ENCODE measurements at places on chromosomes 2 and 18.

DNA sequence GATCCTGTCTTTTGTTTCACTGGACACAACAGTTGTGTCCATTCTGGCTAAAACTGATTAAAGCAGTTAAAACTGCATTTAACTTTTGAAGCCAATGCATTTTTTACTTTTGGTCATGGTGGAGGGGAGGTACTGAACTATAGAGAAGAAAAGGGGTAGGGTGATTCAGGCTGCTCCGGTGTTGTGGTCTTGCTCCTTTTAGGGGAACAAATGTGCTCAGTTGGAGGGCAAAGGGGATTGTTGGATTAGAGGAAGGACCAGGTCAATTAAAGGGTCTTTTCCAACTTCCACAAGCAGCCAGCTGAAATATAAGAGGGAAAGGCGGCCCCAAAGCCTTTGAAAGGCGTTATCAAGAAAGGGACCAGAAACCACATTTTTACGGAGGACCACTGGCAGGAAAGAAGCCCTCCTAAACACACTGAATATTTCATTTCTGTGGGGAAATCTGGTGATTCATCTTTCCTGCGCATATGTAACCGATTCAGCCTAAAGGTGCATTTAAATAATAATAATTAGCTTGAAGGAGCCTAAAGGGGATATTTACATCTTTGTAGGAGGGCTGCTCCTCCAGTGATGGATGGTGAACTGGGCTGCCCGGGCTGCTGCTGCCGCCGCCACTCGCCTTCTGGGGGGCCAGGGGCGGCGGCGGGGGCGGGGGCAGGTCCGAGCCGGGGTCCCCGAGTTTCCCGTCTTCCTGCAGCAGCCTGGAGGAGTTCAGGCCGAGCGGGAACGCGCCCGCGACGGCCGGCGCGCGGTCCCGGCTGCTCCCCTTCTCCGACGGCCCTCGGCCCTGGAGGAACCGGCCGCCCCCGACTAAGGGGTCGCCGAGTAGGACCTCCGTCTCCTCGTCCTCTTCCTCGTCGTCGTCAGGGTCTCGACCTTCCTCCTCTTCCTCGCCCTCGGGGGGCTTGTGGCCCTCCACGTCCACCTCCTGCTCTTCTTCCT is 5.2 kb downstream of the SKOR2 start:
- no peak for DNase-seq

DNA sequence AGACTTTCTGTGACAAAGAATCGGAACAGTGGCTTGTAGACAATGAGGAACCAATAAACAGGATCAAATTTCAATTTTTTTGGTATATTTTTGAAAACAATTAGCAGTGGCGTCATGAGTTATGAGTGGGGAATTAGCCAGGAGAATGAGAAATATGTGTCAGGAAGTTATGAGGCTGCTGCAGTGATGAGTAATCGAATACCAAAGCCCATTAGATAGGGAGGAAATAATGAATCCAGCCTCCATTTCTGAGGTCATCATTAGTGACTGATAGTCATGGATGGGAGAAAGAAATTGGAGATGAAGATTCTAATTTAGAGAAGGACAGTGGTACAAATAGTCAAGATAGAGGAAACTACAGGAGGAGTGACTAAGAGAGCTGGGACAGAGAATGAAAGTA is 673.1 kb upstream of the VRK2 start:
- DNase-seq = no peak

DNA sequence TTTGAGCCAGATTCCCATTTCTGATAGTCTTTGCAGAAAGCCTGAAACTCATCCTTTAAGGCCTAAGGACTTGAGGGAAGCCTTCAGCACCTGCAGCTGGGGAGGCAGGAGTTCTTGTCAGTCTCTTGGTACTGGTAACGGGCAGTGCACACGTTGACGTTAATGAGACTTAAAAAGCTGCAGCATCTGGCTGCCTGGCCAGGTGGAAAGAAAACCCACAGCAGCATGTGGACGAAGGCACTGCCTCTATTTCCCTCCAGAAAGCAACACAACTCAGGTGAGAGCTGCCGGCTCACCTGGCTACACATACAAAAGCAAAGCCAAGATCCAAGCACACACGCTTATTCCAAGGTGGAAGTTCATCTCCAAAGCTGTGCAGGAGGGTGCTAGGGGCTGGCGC is 178.8 kb downstream of the ANAPC1 start:
- no peak for DNase-seq

DNA sequence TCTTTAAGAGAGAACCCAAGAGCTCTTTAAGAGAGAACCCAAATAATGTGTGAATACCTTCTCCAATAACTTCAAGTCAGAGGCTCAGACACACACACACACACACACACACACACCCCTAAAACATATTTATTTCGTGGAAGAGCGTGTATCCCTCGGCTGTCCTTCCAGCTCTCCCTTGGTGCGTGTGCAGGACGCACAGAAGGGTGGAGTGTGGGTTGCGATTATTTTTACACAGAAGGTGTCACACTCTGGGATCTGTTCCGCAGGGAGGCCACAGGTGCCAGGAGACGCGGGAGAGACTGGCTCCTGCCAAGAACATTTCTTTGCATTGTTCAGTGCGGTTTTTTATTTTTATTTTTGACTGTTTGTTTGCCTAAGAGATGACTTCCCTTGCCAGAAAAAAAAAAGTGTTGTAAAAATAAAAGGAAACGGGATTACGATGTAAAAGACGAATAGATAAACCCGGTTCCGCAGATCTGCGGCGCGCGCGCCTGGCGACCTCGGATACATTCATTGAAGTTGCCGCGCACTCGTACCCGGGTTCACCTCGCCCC is 47.3 kb upstream of the ATP6V1B1 start:
- no peak for DNase-seq

DNA sequence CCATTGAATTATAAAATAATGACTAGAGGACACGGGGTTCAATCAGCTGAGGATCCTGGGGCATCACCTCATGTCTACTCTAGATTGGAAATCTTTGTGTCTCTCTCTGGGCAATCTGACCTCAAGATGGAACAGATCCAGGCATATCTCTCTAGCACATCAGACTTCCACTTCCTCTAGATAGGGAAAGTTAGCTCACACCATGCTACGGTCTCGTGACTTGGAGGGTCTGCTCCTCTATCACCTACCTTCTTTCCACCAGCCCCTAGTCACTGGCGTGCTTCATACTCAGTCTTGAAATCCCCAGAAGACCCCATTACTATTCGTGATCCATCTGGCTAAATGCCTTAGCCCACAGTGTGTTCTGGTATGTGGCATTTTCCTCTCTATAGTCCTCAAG is 148.8 kb downstream of the ANKRD44 start:
- DNase-seq = peak; percentile 52

- DNase-seq = no peak
Observed at GRCh38 chr18:34820360-34821065, 110.4 kb downstream of the DTNA start.

GRCh38 chr2:30178618-30179434 is 32.0 kb downstream of the YPEL5 start:
- peak; percentile 85 for DNase-seq

- DNase-seq = no peak
Observed at GRCh38 chr2:165539985-165540384, 70.5 kb downstream of the CSRNP3 start.

- DNase-seq = peak; percentile 79
Observed at GRCh38 chr2:106582148-106583143, 95.3 kb downstream of the CD8B2 start.

GRCh38 chr2:173010233-173010632 is 65.4 kb upstream of the MAP3K20 start:
- no peak for DNase-seq

GRCh38 chr18:10798727-10799550 is 273.1 kb downstream of the NAPG start:
- DNase-seq = no peak

DNA sequence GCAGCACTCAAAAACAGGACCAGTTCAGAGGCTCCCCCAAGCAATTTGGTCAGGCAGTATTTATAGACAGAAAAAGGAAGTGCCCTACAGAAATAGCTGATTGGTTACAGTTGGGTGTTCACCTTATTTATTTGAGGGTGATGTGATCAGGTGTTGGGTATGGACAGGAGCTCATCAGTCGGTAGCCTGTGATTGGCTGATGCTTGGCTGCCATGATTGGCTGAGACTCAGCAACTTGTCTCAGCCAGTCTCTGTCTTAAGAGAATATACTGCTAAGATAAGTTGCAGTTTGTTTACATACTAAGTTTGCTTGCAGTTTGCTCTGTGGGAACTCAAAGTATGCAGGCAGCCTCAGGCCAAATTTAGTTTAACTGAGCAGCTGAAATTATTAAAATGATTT is 9.4 kb downstream of the ABCG8 start:
- no peak for DNase-seq

GRCh38 chr2:191152482-191153240 is 1.9 kb upstream of the STAT4 start:
- peak; percentile 64 for DNase-seq

DNA sequence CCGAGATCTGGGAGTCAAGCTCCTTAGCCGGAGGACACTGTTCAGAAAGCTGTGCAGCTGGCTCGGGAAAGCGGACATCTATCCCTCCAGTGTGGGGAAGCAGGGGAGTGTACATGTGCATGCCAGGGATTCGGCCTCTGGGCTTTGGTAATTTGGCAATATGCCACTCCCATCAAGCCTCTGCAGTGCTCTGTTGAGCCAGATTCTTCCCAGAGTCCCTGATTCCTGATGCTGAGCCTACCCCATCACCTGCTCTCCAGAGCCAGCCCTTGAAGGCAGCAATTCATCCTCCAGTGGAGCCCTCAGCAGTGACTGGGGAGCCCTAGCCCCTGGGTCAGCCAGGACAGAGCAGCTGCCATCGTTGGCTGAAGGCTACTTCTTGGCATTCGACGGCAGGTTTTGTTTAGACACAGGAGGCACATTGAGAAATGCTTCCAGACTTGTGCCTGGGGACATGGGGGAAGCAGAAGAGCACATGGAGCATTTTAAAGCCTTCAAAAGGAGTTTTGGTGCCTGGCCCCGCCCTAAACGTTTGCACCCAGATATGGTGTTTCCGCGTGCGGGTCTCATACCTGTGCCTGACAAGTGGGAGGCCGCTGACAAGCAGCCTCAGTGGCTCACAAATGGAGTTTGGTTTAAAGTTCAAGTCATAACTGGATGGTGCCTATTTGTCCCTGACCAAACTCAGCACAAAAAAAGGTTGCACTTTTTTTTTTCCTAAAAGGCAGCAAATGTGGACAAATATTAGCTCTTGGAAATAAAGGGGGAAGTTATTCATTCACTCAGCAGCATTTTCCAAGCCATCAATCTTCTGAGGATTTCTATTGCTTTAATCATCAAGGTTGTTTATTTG is 272.8 kb downstream of the CYRIA start:
- no peak for DNase-seq

All from hematopoietic multipotent progenitor cell treated with erythropoietin and hydrocortisone succinate and interleukin-3 and kit ligand, for 4 days (in vitro differentiated cells).